ENCODE measurements at places on chromosomes 7 and 10. TPM values are rescaled to one million over a fixed set of nuclear protein-coding genes. Genes with fewer than 3 reads are reported as not detected.

DNA sequence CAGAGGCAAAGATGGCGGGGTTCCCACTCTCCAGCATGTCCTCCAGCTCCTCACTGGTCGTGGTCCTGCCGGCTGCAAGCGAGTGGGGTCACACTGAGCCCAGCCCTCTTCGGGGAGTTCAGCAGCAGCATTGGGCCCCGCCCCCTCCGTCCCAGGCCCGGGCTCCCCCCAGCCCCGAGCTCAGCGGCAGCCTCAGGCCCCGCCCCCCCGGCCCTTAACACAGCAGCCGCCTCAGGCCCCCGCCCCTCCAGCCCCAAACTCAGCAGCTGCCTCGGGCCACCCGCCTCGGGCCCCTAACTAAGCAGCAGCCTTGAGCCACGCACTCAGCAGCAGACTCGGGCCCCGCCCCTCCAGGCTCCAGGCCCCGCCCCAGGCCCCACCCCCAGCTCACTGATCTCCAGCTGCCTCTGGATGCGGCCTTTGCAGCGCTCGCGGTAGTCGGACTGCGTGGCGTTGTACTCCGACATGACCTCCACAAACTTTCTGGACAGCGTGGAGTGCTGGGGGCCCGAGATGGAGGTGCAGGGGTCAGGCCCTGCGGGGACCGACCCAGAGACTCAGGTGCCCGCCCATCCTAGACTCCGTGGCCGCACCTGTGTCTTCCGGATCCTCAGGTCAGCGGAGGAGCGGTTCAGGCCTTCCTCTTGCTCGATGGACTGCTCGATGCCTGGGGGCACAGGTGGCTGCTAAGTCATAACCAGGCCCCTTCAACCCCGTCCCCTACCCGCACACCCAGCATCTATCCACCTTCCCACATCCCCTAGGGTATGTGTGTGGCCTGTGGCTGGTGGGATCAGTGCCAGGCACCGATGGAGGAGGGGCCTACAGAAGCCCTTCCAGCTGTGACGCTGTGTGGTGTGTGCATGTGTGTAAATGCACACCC lies 15.5 kb downstream of the STX1A start:
- DNase-seq: no peak

DNA sequence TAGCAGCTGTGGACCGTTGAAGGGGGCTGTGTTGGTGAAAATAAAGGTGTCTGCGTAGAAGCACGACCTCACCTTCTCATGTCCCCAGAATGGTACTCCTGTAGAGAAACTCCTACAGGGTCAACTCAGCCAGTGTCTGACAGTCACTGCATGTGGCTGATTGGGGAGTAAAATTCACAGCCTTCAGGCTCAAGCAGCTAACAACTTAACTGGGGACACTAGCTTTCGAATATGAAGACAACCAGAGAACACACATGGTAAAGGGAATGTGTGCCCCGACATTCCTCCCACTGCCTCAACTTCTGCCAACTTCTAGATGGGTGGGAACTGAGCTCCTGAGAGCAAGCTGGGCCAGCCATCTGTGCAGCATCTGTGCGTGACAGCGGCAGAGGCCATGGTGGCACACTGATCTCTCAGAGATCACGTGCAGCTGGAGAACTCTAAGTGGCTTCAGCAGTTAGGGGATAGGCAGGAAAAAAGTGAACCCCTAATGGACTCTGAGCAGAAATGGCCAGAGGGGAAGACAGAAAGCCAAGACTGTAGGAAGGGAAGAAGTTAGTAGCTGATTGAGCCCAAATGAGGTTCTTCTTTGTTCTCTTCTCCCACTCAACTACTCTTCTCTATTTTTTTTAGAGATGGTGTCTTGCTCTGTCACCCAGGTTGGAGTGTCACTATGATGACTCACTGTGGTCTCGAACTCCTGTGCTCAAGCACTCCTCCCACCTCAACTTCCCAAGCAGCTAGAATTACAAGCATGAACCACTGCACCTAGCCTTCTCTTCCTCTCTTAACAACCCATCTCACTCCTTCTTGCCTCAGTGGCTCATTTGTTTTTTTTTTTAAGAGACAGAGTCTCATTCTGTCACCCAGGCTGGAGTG lies 280.8 kb downstream of the ZEB1 start:
- no peak for DNase-seq

GRCh38 chr7:52260046-52260665 lies 775.3 kb upstream of the POM121L12 start:
- no peak for DNase-seq

DNA sequence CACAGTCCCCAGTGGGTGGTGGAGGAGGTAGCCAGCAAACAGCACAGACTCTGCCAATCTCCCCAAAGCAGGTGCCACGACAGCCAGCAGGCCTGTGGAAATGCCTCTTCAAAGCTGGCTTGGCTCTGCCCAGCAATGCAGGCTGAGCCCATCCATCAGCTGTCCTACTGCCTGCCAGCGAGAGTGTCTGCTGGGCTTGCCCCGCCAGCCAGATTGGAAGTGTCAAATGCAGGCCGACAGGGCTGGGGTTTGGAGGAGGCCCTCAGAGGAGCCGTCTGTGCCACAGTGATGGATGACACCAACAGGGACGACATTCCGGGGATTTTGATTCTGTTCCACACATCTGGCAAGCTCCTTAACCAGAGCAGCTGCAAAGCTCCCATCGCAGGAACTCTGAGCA lies 16.7 kb downstream of the HABP2 start:
- no peak for DNase-seq

- DNase-seq: no peak
Observed at GRCh38 chr10:62336404-62336803, 37.8 kb upstream of the ZNF365 start.

GRCh38 chr7:29924684-29925083 lies 64.9 kb downstream of the SCRN1 start:
- no peak for DNase-seq

DNA sequence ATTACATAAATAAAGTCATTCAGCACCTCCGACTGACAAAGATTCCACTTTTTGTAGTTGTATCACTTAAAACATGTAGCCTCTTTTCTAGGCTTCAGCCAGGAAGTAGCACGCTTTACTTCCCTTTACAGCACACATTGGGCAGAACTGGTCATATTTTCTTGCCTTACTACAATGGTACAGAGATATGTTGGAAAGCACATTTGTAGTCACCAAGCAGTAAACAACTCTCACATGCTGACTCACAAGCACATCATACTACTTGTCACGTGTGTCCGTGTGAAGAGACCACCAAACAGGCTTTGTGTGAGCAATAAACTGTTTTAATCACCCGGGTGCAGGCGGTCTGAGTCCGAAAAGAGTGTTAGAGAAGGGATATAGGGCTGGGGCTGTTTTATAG lies 1071.8 kb downstream of the DNAJB9 start:
- DNase-seq: no peak

- DNase-seq: no peak
Observed at GRCh38 chr10:33327751-33328150, 6.7 kb downstream of the NRP1 start.

DNA sequence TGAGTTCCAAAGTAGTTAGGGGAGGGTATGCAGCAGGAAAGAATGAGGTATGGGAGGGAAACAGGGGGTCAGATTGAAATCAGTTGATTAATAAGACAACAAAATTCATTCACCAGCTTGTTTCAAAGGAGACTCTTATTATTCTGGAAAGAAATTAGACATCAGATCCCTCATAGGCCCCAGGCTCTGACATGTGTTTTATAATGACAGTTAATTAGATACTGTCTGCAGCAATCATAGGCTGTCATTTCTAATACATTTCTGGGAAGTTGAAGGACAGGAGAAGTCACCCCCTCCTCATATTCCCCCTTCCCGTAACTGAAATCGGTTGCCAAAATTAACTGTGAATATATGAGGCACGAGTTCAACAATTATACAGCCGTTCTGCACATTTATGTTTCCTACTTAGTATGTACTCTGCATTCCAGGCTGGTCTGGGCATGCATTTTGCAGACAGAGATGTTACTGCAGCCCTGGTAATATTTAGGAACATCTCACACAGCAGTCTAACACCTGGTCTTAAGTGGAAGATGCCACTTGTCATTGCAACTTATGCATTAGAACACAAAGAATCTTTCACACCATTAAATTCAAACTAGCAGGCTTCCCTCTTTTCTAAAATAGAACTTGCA lies 355.2 kb upstream of the LRGUK start:
- no peak for DNase-seq

DNA sequence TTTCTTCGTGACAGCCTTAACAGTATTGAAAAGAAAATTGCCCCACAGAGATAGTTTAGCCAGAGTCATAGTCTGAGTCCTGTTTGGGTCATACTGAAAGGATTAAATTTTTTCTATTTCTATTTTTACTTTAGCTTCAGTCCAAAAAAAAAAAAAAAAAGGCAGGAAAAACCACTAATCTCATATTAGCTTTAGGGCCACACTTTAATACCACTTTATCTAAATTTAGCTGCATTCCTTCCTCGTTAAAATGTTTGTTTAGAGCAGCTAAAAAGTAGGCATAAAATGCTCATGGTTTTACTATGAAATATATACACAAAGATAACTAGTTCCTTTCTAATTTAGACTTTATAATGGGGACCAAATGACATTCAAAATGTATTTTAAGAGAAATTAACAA lies 216.5 kb upstream of the TMEM196 start:
- no peak for DNase-seq

SFXN4 gene
- 16.1 TPM for total RNA-seq

THSD7A gene
- 30.8 TPM for total RNA-seq

FAM24B gene
- 2.4 TPM for total RNA-seq

DGKI gene
- 13.3 TPM for total RNA-seq

CYP3A4 gene
- not detected for total RNA-seq

TMEM243 gene
- total RNA-seq: 60.1 TPM

ZNF273 gene
- 22.5 TPM for total RNA-seq

Measured in urinary bladder (tissue), 4 donors.